ENCODE measurements at places on chromosomes 13 and 19. TPM values are rescaled to one million over a fixed set of nuclear protein-coding genes. Genes with fewer than 3 reads are reported as not detected.

Gene CGB3
- polyA plus RNA-seq, result not detected

Gene SHC2
- polyA plus RNA-seq, result 39.6 TPM

Gene CYP2A6
- polyA plus RNA-seq, result not detected

GRCh38 chr13:35219021-35219420 is 257.5 kb downstream of the MAB21L1 start:
- no peak for DNase-seq

- no peak for DNase-seq
Measured at GRCh38 chr19:6580313-6580712, 10.6 kb downstream of the CD70 start.

Measured in left renal pelvis (tissue), 4 donors.